ENCODE measurements at places on chromosomes 3 and 15.

GRCh38 chr15:52714968-52715367 lies 35.8 kb upstream of the ATOSA start:
- DNase-seq = no peak

DNA sequence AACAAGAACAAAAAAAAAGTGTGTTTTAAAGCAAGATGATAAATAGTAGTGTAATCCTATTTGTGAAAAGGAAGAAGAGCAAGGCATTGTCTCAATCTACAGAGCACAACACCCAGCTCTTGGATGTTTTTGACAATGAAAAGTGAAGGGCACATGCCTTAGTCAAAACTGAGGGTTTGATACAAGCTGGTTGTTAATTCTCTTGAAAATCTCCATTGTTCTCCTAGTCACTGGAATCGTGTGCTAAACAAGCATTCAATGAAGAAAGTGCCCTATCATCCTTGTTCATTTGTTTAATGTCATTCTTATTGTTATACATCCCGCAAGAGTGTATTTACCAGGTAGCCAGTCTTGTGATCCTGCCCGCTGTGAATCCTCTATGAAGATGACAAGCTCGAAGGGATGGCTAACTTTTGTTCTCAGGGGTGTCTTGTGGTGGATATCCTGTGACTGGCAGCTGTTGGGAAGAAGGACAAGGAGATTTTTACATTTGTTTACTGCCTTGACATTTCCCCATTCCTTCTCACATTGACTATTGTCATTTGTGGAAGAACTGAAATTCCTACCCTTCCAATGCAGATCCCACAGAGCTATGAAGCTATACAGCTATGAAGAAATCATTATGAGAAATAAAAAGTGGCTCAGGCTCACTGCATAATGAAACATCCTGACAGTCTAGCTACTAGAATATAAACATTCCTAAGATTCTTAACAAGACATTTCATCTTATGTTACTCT lies 175.9 kb downstream of the VGLL3 start:
- no peak for DNase-seq

GRCh38 chr3:10941972-10942371 lies 50.6 kb upstream of the SLC6A1 start:
- no peak for DNase-seq

GRCh38 chr3:172112734-172113120 lies 73.3 kb downstream of the FNDC3B start:
- DNase-seq = no peak

GRCh38 chr3:187430576-187430975 lies 62.4 kb downstream of the RTP4 start:
- DNase-seq = no peak

GRCh38 chr15:34109797-34110663 lies 8.1 kb downstream of the PGBD4 start:
- no peak for DNase-seq

DNA sequence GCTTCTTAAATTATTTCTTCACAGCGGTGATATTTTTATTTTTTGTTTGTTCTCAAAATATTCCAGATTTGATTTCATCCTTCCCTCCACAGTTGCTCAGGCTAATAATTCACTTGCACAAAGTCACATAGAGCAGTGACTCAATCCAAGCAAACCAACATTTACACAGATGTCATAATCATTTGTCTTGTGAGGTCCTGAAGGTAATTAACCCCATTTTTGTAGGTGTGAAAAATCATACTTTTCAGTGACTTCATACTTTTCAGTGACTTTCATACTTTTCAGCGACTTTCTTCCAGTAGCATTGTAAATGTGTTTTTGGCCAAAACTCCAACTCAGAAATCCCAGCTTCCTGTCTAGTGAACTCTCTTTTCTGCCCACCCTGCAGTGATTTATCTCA lies 32.1 kb downstream of the CD200 start:
- DNase-seq = no peak

GRCh38 chr15:84629033-84629432 lies 25.1 kb downstream of the WDR73 start:
- no peak for DNase-seq

- no peak for DNase-seq
These were observed 166.7 kb upstream of the SGO1 start for GRCh38 chr3:20352546-20353179.
